ENCODE measurements at places on chromosomes 7 and 10.

- no peak for DNase-seq
These were observed 186.6 kb downstream of the DNAJB6 start for GRCh38 chr7:157523371-157523765.

- no peak for DNase-seq
These were observed 3.9 kb downstream of the MTERF1 start for GRCh38 chr7:91876391-91877133.

- no peak for DNase-seq
These were observed 429.6 kb downstream of the ADRA2A start for GRCh38 chr10:111506266-111507034.

DNA sequence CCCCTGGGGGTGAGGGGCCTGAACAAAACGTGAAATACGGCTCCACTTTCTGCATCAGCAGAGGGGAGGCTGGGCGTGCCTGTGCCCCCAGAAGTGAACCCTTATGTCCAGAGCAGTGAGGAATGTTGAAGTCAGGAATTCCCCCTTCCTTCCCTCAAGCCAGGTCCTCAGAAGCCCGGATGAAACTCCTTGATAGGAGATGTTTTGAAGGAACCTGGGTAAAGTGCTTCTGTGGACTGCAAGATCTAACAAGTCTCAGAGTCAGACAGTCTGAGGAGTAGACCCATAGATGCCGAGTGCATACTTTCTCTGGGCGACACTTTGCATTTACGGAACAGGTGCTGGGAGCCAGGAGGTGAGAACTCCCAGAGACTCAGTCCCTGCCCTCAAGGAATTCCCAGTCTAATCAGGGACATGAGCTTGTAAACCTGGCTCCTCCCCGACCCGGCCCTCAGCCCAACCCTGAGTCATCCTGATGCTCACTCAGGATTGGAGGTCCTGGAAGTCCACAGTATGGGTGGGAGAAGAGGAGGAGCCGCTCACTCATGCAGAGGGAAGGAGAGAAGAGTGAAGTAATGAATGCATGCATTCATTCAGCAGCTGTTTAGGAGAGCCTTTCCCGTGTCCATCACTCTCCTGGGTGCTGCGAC, 179.5 kb upstream of the ITGB1 start:
- DNase-seq = no peak

DNA sequence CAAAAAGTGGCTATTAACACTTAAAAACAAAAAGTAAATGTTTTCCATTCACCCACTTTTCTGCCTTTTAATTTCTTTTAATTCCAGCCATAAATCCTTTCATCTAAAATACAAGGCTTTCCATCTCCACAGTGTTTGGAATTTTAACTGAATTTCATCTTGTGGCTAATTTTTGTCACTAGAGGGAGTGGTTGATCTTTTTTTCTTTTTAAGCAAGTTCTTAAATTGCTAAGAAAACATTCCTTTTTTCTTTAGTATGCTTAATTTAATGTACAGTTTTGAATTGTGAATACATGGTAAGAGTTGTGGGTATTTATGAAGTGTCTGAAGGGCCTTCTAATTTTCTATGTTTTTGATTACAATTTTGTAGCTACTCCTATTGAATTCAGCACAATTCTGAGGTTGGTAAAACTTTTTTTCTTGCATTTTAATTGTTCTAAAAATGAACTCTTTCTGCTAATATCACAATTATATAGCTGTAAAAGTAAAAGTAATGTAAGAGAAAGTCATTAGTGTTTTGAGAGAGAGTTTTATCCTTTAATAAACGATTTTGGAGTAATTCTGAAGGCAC, 54.9 kb upstream of the ANK3 start:
- no peak for DNase-seq

DNA sequence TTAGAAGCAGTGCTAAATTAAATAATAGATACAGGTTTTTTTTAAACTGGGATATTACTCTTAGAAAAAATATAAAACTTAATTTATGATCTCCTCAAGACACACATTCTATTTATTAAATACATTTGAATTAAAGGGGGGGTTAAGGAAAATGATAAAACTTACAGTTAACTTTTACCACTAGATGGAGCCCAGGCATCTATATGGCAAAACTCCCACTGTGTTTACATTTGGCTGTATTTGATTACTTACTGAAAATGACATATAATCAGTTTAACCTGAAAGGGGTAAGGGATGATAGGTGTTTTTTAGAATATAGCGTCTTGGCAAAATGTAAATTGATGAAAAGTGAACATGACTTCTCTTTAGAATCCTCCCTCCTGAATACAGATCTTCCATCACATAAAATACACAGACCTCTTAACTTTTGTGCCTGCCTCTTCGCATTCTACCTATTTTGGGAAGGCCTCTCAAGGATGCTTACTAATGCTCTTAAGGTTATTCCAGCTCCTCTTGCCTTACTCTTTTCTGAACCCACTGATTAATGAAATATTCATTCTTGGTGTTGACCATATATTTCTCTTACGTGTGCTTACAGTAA, 235.7 kb downstream of the AGMO start:
- DNase-seq = no peak
